Amniotic stem cell (primary cell): ENCODE measurements at places on chromosomes 3 and 15.
A peak's percentile ranks its signal among the peaks of the same experiment; 100 is the strongest.

DNA sequence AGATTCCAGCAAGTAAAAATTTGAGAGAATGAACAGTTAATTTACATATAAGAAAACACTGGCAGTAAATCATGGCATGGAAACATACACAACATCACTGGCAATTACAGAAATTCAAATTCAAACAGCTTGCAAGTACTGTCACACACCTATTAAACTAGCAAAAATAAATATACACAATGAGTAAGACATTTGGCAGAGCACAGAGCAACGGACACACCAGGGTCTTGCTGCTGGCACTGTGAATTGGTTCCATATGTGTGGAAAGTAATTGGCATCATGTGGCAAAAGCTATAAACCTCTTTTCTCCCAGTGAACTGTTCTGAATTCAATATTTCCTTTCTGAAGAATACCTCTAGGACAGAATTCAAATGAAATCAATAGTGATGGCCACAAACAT, 78.3 kb downstream of the LRRK1 start:
- DNase-seq, result no peak

- no peak for DNase-seq
Observed at GRCh38 chr3:195266428-195266827, 4.5 kb downstream of the XXYLT1 start.

- no peak for DNase-seq
Observed at GRCh38 chr3:146189519-146190173, 28.7 kb upstream of the PLOD2 start.

DNA sequence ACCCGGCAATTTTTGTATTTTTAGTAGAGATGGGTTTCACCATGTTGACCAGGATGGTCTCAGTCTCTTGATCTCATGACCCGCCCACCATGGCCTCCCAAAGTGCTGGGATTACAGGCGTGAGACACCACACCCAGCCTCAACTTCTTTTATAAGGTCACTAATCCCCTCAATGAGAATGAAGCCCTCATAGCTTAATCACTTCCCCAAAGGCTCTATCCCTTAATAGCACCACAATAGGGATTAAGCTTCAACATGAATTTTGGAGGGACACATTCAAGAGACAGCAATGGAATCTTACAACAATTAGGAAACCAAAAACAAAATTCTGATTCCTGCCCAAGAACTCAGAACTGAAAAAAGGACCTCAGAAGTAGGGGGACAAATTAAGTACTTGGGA, 126.8 kb downstream of the ATP1B3 start:
- no peak for DNase-seq

- DNase-seq, result no peak
Observed at GRCh38 chr15:31306426-31307269, 20.0 kb upstream of the KLF13 start.

GRCh38 chr3:54791501-54792156, 136.2 kb downstream of the LRTM1 start:
- no peak for DNase-seq

- DNase-seq, result no peak
Observed at GRCh38 chr3:194105292-194105691, 30.7 kb upstream of the HES1 start.

DNA sequence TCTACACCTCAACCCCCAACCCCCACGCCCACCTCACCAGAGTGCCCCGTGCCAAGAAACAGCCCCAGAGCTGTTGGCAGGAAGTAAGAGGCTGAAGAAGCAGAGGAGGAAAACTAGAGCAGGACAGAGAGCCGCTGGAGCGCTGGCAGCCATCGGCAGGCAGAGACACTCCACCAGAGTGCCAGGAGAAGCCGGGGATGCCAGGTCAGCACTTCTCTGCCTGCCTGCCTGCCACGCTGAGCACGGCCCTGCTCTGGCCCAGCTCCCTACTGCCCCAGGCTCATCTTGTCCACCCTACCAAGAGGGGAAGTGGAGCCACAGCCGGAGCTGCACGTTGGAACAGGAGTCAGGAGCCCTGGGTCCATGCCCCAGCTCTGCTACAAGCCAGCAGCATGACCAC, 29.7 kb downstream of the CACNA2D2 start:
- no peak for DNase-seq

GRCh38 chr3:66053550-66054094, 14.9 kb upstream of the MAGI1 start:
- no peak for DNase-seq

GRCh38 chr15:88028024-88028423, 228.5 kb downstream of the NTRK3 start:
- no peak for DNase-seq

DNA sequence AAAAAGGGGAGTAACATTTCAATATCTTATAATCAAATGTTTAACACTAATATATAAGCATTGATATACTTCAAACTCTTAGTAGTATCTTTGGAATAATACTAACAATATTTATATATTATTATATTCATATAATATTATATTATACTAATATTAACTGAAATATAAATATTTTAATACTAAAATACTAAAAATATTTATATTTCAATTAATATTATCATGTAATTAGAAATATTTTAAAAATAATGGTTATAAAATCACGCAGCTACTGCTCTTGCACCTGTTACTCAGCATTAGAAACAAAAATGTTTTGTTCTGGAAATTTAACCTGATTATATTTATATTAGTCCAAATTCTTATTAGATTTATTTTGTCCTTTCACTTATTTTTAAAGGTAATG, 12.6 kb upstream of the ATP8B4 start:
- no peak for DNase-seq

DNA sequence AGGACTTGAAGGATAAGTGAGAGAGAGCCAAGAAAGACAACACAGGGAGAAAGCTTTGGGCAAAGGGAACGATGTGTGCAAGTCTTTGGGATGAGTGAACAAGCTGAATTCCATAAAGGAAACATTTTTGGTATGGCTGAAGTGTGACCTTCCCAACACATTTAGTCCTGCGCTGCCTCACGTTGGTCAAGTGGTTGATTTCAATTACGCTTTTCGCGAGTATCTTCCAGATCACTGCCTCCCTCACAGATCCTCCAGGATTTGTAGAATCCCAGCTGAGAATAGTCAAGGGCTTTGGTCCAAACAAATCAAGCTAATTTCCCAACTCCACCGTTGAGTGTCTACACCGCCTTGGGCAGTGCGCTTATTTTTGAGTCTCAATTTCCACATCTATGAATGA, 338.4 kb upstream of the ADAMTS9 start:
- no peak for DNase-seq

DNA sequence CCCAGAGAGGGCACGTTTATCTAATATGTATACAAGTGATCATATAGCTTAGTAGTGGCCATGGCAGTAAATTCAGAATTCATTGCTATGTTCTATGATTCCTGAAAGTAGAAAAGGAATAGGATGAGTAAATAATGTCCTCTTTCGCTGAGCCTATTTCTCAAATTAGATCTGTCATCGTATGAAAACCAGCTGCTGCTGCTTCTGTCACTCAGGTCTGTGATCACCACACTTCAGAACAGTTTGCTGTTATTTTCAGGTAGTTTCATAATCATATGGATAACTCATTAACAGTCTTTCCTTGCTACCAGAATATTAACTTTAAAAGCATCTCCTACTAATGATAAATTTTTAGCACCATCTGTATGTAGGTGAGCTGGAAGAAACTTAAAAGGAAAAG, 289.1 kb upstream of the AZI2 start:
- DNase-seq, result no peak

- DNase-seq, result peak; percentile 44
Observed at GRCh38 chr3:73602170-73602569, 22.6 kb downstream of the PDZRN3 start.

DNA sequence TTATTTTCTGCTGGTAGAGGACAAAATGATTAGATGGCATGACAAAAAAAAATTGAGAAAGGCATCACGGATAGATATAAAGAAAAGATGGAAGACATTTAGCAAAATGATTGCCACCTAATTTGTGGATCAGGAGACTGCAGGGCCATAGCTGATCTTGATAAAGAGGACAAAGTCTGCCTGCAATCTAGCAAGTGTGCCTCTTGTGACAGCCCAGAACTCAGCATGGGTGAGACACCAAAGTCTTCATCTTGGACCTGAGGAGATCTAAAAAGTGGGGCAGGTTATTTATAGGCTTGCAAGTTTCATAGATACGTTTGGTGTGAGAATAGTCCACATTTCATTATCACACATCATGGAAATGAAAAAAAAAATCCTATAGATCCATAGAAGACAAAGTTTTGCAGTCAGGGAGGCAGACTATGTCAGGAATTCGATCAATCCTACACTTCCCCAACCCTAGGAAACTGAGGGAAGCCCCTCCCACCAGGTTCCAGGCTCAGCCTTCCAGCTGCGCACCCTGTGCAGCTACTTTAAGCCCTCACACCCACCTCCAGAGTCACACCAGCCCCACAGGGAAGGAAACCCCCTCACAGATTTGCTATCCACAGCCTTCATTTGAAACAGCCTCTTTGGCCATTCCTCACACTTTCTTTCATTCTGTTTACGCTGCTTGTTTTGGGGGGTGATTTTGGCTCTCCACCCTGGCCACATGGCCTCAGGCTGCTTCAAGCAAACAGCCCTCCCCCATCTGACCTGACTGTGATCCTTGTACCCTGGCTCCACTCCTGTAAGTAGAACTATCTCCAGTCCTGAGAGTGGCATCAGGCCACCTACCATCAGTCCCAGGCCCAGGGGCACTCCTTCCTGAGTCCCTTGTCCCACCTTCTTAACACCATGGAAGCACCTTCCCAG, 28.1 kb upstream of the KLHL6 start:
- no peak for DNase-seq

DNA sequence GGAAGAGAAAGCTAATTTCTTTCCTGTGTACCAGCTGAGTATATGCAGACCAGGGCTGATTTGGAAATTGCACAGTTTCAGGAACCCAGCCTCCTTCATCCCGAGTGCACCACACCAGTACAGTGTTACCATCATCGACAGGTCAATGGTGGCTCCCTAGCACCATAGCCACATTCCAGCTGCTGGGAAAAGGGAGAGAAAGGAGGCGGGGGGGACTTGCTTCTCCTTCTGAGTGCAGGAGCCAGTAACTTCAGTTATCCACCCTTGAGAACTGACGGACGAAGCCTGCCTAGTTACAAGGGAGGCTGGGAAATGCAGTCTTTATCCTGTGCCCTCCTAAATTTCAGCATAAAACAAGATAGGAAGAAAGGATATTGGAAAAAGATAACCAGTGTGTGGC, 129.7 kb upstream of the PRICKLE2 start:
- DNase-seq, result no peak

GRCh38 chr15:84598993-84599392, 1.8 kb upstream of the ZSCAN2 start:
- no peak for DNase-seq

DNA sequence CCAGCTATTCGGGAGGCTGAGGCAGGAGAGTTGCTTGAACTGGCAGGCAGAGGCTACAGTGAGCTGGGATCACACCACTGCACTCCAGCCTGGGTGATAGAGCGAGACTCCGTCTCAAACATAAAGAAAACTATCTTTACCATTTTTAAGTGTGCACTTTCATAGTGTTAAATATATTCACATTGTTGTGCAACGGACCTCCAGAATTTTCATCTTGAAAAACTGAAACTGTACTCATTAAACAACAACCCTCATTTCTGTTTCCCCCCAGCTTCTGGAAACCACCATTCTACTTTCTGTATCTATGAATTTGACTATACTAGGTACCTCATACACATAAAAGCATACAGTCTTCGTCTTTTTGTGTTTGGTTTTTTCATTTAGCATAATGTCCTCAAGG, 375.1 kb downstream of the SHQ1 start:
- DNase-seq, result no peak

- no peak for DNase-seq
Observed at GRCh38 chr3:35078780-35079179, 560.5 kb upstream of the ARPP21 start.

GRCh38 chr3:175146258-175146657, 287.1 kb downstream of the NAALADL2 start:
- no peak for DNase-seq

DNA sequence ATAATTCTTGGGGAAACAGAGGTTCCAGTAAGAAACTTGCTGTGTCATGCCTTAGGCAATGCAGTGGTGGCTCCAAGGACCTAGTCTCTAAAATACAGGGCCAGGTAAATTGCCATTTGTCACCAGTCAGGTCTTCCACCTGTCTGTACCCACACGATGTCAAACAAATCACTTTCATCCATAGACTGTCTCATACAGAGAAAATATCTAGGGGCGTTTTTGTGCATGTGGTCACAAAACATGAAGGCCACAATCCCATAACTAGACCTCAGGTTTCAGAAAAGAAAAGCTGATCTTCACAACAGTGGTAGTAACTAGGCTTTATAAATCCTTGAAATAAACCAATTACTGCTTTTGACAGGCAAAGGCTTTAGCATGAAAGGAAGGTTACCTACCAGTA, 92.3 kb downstream of the SLC9A9 start:
- DNase-seq, result no peak

GRCh38 chr3:12487786-12488185, 3.5 kb downstream of the TSEN2 start:
- no peak for DNase-seq

DNA sequence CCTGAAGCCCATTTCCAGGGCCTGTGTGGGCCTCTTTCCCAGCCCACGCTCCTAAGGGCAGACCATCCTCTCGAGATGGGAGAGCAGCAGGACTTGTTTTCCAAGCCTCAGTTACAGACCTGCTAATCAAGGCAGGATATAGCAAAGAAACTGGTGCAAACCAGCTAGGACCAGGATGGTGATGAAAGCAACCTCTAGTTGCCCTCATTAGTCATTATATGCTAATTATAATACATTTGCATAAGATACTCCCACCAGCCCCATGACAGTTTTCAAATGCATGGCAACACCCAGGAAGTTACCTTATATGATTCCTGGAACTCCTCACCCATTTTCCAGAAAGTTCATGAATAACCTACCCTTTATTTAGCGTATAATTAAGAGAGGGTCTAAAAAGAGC, 34.4 kb upstream of the TRH start:
- no peak for DNase-seq

- DNase-seq, result no peak
Observed at GRCh38 chr15:72034351-72034750, 83.6 kb downstream of the MYO9A start.

DNA sequence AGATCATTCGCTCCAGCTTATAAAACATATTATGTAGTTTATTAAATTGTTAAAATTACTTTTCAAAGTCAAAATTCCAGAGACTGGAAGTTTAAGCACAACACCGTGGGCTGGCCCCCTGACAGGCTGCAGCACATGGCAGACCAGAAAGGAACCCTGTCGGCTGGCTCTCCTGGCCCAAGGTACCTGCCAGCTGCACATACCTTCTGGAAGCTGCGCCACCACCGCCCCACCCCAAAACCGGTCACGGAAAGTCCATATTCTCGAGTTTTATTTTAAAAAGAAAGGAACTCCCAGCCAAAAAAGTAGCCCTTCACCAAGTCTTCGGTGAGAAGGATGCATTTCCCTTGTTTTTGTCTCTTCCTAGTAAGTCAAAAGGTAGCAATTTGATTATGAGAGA, 94.6 kb downstream of the FOXP1 start:
- DNase-seq, result no peak

DNA sequence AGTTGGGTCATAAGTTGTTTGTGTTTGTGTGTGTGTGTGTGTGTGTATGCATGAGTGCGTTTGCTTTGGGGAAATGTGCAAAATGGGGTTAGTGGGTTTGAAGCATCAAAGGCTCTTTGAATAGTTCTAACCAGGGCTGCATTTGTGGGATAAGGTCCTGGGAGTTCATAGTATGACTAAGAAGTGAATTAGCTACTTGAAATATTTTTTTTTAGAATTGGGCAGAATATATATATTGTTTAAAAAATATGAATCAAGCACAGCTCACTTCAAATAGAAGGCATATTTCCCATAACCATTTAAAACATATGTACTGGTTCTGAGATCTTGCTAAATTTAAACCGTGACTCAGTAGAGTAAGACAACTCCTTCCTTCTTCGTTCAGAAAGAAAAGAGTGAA, 43.1 kb downstream of the IGF2BP2 start:
- no peak for DNase-seq
